ENCODE measurements at places on chromosomes 5 and 9.
A peak's percentile ranks its signal among the peaks of the same experiment; 100 is the strongest.

GRCh38 chr5:156687514-156687913 lies 162.6 kb upstream of the PPP1R2B start:
- DNase-seq: no peak

DNA sequence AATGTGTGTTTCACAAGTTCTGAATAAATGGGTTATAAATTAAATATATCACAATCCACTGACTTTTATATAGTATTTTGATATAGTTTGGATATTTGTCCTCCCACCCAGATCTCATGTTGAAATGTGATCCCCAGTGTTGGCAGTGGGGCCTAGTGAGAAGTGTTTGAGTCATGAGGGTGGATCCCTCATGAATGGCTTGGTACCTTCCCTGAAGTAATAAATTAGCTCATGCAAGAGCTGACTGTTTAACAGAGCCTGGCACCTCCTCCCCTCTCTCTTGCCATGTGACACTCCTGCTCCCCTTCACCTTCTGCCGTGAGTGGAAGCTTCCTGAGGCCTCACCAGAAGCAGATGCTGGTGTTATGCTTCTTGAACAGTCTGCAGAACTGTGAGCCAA lies 127.9 kb upstream of the PALM2AKAP2 start:
- no peak for DNase-seq

DNA sequence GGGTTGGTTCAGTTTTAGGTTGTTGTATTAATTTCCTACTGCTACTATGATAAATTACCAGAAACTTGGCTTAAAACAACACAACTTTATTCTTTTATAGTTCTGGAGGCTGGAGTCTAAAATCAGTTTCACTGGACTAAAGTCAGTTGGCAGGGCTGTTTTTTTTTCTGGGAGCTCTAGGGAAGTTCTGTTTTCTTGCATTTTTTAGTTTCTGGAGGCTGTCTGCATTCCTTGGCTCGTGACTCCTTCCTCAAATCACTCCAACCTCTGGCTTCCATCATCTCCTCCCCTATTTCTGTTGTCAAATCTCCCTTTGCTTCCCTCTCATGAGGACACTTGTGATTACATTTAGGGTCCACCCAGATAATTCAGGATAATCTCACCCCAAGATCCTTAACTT lies 51.3 kb upstream of the SUB1 start:
- no peak for DNase-seq

- DNase-seq: no peak
These were observed 7.8 kb downstream of the FAM81B start for GRCh38 chr5:95398989-95399388.

DNA sequence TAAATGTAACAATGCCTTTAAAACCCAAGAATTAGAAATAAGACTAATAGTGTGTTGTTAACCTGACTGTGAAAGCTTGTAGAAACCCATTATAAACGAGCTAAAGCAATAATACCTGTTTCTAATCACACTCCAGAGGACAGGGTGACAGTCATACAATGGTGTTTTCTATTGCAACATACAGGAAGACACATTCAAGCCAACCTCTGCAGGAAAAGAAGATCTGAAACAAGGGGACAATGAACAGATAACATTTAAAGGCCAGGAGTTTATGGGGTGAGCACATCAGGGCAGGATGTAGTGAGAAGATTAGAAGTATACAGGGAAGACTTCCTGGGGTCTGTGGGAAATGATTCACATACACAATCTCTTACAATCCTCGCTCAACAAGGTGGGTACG lies 13.8 kb downstream of the BARHL1 start:
- DNase-seq: no peak

DNA sequence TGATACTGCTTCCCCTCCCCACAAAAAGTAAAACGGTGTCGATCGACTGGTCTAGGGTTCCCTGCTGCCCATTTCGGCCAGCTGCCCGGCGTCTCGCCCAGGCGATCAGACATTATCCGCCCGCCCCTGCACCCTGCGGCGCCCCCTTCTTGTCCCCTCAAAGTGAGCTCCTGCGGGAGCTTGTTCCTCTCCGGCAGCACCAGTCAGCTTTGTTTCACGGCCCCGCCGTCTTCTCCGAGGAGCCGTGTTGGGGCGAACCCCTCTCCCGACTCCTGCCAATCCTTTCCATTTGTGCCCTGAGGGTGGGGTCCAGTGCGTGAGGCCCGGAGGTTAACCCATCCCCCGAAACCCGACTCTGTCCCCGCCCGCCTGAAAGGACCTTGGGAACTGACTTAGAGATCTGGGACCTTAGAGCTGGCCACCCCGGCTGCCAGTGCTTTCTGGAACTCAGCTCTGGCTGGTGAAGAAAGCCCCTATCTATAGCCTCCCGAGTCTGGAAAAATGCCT lies 518 bp downstream of the UBE2B start:
- peak; percentile 48 for DNase-seq

- no peak for DNase-seq
These were observed 835.5 kb downstream of the TLE4 start for GRCh38 chr9:80407220-80407619.

GRCh38 chr5:43997647-43998272 lies 391.5 kb downstream of the FGF10 start:
- DNase-seq: no peak

DNA sequence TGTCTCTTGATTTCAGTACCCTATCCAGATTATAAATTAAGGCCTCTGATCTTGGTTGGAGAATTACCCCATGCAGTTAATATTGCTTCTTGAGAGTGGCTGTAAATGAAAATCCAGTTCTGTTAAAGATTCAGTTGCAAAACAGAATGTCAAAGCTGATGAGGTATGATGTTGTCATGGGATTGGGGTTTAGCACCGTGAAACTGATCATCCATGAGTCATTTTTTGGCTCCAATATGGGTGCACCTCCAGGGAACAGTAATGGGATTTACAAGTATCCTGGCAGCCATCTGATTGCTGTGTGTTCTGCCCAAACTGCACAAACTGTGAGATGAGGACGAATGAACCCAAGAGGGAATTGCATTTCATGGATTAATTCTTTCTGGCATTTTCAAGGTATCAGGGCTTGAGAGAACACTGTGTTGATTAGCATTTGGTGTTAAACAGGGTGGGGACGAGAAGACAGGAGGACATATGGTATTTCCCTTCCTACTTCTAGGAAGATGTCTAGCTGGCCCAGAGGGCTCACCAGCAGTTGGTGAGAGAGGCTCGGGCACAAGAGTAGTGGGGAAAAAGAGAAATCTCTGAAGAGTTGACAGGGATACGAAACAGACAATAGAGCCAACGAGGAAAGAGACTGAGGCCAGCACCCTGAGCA lies 214.7 kb downstream of the GAS1 start:
- no peak for DNase-seq

DNA sequence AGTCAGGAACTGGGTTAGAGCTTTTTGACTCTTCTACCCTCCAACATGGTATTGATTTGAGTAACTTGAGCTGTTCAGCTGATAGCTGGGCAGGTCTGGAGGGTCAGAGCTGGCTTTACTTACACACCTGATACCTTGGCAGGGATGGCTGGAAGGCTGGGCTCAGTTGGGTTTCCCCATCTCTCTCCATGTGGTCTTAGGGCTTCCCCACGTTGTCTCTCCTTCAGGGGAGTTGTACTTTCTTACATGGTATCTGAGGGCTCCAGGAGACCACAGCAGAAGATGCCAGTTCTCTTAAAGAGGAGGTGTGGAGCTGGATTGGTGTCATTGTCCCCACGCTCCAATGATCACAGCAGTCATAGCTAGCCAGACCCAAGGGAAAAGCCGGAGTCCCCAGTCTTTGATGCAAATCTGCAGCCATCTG lies 25.6 kb downstream of the ISOC1 start:
- no peak for DNase-seq

DNA sequence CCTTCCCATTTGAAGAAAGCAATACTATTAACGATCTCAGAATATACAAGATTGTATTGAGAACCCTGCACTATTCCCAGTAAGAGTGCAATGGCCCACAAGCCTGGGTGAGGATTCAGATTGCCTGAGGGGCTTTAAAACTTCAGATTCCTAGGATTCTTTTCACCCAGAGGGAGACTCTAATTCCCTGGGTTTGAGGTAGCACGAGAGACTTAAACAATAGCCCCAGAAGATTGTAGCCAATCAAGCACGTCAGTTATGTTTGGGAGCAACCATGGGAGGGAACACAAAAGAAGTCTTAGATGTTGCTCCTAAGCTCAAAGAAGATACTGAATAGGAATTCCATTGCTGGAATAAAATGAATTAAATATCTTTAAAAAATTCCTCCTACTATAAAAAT lies 17.9 kb downstream of the MRPS27 start:
- no peak for DNase-seq

DNA sequence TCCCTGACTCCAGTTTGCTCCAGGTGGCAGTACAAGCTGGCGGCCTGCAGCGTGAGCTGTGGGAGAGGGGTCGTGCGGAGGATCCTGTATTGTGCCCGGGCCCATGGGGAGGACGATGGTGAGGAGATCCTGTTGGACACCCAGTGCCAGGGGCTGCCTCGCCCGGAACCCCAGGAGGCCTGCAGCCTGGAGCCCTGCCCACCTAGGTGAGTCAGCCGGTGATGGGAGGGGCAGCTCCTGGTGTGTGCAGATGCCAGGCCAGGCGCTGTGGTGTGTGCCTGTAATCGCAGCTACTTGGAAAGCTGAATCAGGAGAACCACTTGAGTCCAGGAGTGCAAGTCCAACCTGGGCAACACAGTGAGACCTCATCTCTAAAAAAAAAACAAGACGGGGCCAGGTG lies 10.0 kb upstream of the CACFD1 start:
- DNase-seq: no peak

- DNase-seq: no peak
These were observed 84.0 kb downstream of the GTF3C4 start for GRCh38 chr9:132754236-132754635.

GRCh38 chr9:73613092-73613701 lies 461.5 kb downstream of the ANXA1 start:
- no peak for DNase-seq

GRCh38 chr5:34014626-34015025 lies 6.8 kb upstream of the AMACR start:
- no peak for DNase-seq

DNA sequence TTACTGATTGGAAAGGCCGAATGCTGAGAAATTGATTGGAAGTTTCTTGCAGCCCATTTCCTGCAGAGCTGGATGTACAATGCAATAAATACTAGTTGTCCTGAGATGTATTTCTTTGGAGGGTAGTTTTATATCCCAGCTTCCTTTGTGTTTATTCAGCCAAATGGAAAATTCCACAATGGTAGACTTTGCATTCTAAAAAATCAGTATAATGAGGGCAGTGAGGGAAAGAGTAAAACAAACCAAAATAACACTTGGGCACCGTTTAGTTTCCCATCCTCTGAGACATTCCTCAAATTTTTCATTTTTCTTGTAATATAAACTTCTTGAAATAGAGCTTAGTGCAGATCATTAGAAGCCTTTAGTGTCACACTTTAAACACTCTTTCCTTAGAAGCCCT lies 379.4 kb downstream of the EBF1 start:
- DNase-seq: no peak

DNA sequence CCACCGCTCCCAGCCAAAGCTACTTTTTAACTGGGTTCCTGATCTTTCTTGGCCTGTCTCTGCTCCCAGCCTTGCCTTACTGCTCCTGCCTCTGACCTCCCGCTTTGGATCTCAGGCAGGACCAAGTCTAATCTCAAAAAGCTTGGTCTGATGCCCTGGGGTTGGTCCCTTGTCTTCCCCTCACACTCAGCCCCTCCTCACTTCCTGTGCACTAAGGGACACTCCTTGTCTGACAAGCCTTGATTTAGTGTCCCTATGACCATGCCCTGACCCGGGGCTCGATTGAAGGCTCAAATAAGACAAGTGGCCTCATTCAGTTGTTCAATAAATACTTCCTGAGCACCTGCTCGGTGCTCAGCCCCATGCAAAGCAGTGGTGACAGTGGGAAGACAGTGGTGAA lies 3.7 kb upstream of the GTF3C5 start:
- DNase-seq: no peak
